Activated naive CD8-positive, alpha-beta T cell treated with anti-CD3 and anti-CD28 coated beads for 36 hours (primary cell): ENCODE measurements at places on chromosomes 11 and 22.

- no peaks in the 10 kb centered on the region for H3K27me3 ChIP-seq
- peaks cover 25% of the 10 kb centered on the region for H3K36me3 ChIP-seq
- DNase-seq: no peak
- H3K4me1 ChIP-seq: peaks cover 5% of the 10 kb centered on the region
Observed at GRCh38 chr22:47016631-47017030, 254.2 kb downstream of the TBC1D22A start.

GRCh38 chr11:37504921-37505320 is 906.9 kb upstream of the RAG2 start:
- H3K36me3 ChIP-seq: no peaks in the 10 kb centered on the region
- H3K27ac ChIP-seq: no peak overlapping the region
- H3K4me1 ChIP-seq: peaks cover 4% of the 10 kb centered on the region
- no peak overlapping the region for H3K4me3 ChIP-seq
- H3K27me3 ChIP-seq: no peaks in the 10 kb centered on the region

GRCh38 chr11:102287964-102288724 is 29.1 kb upstream of the BIRC3 start:
- peaks cover 26% of the 10 kb centered on the region for H3K4me1 ChIP-seq
- no peak for DNase-seq
- H3K27ac ChIP-seq: peak overlapping the region; percentile 16
- no peaks in the 10 kb centered on the region for H3K36me3 ChIP-seq
- H3K4me3 ChIP-seq: peak overlapping the region; percentile 68

DNA sequence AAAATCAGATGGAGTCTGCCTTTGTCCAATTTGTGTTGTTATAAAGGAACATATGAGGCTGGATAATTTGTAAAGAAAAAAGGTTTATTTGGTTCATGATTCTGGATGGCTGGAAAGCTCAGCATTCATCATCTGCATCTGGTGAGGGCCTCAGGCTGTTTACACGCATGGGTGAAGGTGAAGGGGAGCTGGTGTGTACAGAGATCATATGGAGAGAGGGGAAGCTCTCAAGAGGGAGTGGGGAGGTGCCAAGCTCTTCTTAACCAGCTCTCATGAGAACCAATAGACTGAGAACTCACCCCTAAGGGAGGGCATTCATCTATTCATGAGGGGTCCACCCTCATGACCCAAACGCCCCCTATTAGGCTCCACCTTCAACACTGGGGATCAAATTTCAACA is 40.0 kb downstream of the NEU3 start:
- no peaks in the 10 kb centered on the region for H3K27me3 ChIP-seq
- H3K36me3 ChIP-seq: no peaks in the 10 kb centered on the region
- no peak overlapping the region for H3K4me3 ChIP-seq
- no peaks in the 10 kb centered on the region for H3K4me1 ChIP-seq

GRCh38 chr22:37975153-37975552 is 9.2 kb downstream of the SOX10 start:
- no peak overlapping the region for H3K27ac ChIP-seq
- no peaks in the 10 kb centered on the region for H3K4me1 ChIP-seq
- H3K27me3 ChIP-seq: no peaks in the 10 kb centered on the region
- no peak overlapping the region for H3K4me3 ChIP-seq
- no peaks in the 10 kb centered on the region for H3K36me3 ChIP-seq

- H3K4me1 ChIP-seq: no peaks in the 10 kb centered on the region
- H3K27ac ChIP-seq: no peak overlapping the region
- H3K36me3 ChIP-seq: no peaks in the 10 kb centered on the region
- no peak overlapping the region for H3K4me3 ChIP-seq
- H3K27me3 ChIP-seq: peaks cover 9% of the 10 kb centered on the region
Observed at GRCh38 chr11:105315287-105315686, 175.7 kb upstream of the CARD18 start.

GRCh38 chr22:27865496-27865895 is 53.6 kb downstream of the PITPNB start:
- H3K27ac ChIP-seq: peak overlapping the region; percentile 88
- DNase-seq: no peak
- no peaks in the 10 kb centered on the region for H3K27me3 ChIP-seq

DNA sequence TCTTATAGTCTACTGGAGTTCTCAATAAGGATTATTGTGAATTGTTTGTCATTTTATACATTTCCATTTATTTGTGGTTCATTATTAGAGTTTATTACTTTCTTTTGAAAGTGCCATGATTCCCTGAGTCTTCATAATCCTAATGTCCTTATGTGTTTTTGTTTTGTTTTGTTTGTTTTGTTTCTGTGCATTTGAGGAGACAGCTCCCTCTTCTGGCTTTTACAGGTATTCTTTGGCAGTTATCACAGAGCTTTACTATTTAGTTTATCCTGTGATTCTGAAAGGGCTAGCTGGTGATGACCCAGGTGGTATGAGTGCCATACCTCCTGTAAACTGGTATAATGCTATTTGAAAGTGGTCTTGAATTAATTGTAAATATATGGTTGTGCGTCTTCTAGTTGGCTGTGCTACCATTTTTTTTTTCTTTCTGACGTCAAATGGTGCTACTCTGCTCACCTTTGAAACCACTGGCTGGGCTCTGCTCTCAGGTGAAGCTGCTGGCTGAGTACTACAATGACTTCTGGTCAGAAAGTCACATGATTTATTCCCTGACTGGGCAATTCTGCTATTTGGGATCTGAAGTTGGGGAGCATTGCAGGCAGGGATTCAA is 751.2 kb downstream of the JRKL start:
- H3K27me3 ChIP-seq: no peaks in the 10 kb centered on the region
- no peaks in the 10 kb centered on the region for H3K36me3 ChIP-seq
- DNase-seq: no peak
- no peaks in the 10 kb centered on the region for H3K4me1 ChIP-seq

DNA sequence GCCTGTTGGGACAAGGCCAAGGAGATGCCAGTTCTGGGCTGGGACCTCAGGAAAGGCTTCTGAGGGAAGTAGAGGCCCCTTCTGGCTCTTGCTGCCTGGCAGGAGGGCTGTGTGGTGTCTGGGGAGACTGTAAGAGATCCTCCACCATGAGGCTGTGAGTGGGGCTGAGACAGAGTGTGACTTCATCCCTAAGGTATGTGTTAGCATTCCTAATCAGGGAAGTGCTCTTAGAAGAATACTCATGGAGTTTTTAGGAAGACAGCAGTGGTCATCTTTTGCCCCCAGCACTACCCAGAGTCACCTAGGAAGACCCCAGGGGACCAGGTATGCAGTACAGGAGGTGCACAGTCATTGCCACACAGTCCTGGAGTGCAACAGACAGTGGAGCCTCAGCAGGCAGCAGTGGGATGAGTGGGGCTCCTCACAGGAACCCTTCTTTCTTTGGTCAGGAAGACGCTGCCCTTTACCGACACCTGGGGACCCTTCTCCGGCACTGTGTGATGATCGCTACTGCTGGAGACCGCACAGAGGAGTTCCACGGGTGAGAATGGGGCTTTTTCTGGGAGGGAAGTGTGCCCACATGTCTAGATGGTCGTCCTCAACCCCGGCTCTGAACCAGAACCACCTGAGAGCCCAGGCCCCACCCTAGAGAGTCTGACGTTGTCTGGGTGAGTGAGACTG is 2.8 kb downstream of the RIC8A start:
- peak overlapping the region; percentile 72 for H3K27ac ChIP-seq
- H3K36me3 ChIP-seq: peaks cover 44% of the 10 kb centered on the region
- peaks cover 23% of the 10 kb centered on the region for H3K4me1 ChIP-seq

GRCh38 chr11:45843158-45843924 is 3.9 kb upstream of the CRY2 start:
- peak overlapping the region; percentile 13 for H3K27ac ChIP-seq
- no peaks in the 10 kb centered on the region for H3K27me3 ChIP-seq
- no peaks in the 10 kb centered on the region for H3K36me3 ChIP-seq

DNA sequence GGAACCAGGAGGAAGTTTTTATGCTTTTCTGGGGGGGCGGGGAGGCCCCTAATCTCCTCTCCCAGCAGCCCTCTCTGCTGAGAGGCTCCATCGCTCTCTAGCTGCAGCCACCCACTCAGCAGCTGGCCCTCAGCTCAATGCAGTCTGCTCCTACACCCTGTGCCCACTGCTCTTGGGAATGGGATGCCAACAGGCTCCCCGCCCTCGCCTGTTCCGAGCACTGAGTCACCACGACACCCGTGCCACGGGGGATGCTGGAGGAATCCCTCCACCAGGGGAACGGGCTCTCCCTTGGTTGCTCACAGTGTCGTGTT is 23.5 kb upstream of the SUSD2 start:
- no peaks in the 10 kb centered on the region for H3K27me3 ChIP-seq
- peak overlapping the region; percentile 92 for H3K27ac ChIP-seq
- DNase-seq: peak; percentile 30
- peaks cover 85% of the 10 kb centered on the region for H3K4me1 ChIP-seq

DNA sequence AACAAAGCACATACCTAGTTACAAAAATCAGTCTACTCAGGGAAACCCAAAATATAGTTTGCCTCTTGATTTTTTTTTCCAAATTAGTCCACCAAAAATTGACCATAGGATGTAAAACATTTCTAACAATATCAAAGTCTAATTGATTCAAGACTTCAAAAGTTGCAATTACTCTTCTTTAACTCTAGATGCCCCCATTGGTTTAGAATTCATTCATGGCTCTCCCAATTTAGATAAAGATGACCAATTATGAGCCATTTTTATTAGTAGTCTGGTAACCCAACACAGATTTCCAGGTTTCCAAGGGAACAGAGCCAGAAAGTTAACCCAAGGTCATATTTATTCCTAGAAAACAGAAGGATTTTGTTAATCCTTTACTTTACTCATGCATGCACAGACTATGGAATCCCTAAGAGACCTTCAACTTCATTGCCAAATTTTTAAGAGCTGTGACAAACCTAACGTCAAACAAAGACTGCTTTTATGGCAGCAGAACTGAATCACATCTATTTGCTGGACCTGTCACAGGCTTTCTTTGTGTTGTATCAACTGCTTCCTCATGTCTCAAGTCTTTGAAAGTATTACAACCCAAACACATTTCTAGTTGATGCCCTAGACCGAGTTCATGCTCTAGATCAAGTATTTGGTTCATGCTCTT is 55.3 kb downstream of the C22orf42 start:
- no peaks in the 10 kb centered on the region for H3K4me1 ChIP-seq
- DNase-seq: no peak
- no peak overlapping the region for H3K4me3 ChIP-seq
- no peaks in the 10 kb centered on the region for H3K36me3 ChIP-seq

DNA sequence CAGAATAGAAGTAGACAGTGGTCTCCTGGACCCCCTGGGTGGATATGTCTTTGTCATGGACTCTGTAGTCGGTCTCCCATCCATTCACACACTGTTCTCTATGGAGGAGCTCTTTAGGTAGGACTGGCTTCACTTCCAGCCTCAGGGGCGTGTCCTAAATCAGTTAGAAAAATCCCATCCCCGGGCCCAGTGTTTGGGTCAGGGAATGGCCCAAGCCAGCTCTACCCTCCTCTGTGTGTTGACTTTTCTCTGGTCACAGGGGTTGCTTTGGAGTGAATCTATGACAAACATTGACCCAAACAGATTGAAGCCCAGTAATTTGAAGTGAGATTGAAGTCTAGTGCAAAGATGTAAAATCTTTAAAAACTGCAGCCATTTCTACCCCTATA is 34.0 kb downstream of the WEE1 start:
- no peak overlapping the region for H3K27ac ChIP-seq
- no peaks in the 10 kb centered on the region for H3K27me3 ChIP-seq
- H3K36me3 ChIP-seq: peaks cover 1% of the 10 kb centered on the region
- DNase-seq: no peak
- H3K4me3 ChIP-seq: no peak overlapping the region
- peaks cover 8% of the 10 kb centered on the region for H3K4me1 ChIP-seq

DNA sequence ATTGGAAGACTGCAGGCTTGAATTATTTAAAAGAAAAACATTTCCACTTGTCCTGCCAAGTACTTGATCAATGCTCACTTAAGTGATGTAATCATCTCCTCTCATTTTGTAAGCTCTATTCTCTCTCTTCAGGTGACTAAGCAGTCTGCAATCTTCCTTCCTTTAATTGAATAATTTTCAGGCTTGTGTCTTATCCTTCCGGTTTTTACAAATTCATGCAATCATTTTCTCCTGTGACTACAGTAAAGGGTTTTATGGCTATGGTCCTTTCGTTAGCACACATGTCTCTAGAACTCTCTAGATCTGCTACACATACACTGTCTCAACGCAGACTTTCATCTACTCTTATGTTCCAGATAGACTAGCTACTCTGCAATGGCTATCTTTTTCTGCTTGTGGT is 12.6 kb upstream of the UPB1 start:
- H3K4me3 ChIP-seq: no peak overlapping the region
- H3K27me3 ChIP-seq: no peaks in the 10 kb centered on the region
- DNase-seq: no peak
- no peak overlapping the region for H3K27ac ChIP-seq
- no peaks in the 10 kb centered on the region for H3K36me3 ChIP-seq

DNA sequence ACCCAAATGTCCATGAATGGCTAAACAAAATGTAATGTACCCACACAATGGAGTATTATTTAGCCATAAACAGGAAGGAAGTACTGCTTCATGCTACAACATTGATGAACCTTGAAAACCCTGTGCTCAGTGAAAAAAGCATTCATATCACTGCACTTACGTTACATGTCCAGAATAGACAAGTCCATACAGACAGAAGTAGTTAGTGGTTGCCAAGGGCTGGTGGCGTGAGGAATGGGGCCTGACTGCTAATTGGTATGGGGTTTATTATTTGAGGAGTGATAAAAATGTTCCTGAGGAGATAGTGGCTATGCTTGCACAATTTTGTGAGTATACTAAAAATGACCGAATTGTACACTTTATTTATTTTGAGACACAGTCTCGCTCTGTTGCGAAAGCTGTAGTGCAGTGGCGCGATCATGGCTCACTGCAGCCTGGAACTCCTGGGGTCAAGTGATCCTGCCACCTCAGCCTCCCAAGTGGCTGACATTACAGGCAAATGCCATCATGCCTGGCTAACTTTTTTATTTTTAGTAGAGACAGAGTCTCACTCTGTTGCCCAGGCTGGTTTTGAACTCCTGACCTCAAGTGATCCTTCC is 7.7 kb upstream of the SYVN1 start:
- DNase-seq: no peak
- no peaks in the 10 kb centered on the region for H3K27me3 ChIP-seq
- H3K27ac ChIP-seq: no peak overlapping the region
- no peaks in the 10 kb centered on the region for H3K4me1 ChIP-seq

GRCh38 chr11:100776212-100776896 is 89.3 kb downstream of the ARHGAP42 start:
- no peak overlapping the region for H3K27ac ChIP-seq
- H3K4me3 ChIP-seq: no peak overlapping the region
- DNase-seq: no peak
- H3K4me1 ChIP-seq: no peaks in the 10 kb centered on the region
- H3K36me3 ChIP-seq: no peaks in the 10 kb centered on the region

DNA sequence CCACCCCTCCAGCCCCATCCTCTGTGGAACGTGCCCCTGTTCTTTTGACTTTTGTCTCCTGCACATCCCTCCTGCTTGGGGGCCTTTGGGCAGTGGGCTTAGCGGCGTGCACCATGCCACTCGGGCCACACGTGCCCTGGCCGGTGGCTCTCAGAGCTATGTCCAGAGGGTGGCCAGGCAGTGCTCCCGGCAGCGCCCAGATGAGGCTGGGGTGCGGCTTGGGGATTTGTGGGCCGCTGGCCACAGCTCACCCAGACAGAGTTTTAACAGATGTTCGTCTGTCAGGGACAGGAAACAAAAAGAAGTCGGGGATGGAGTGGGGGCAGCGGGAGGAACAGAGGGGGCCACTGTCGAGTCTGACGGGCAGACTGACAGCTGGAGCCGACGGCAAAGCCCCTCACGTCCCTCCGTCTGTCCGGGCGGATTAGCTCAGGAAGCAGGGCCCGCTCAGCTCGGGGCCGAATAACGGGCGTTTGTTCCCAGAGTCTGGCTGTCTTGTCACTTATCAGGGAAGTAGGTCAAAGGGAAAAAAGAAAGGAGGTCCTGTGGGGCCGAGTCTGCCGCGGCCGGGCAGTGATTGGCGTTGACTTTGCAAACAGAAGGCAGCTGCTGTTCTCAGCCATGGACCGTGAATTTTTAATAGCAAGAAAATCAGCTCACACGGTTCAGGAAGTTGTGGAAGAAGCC is 61.6 kb downstream of the LRP5 start:
- H3K36me3 ChIP-seq: peaks cover 2% of the 10 kb centered on the region
- no peaks in the 10 kb centered on the region for H3K27me3 ChIP-seq
- no peak overlapping the region for H3K27ac ChIP-seq
- H3K4me1 ChIP-seq: no peaks in the 10 kb centered on the region
